ENCODE measurements at places on chromosomes 2 and 18. TPM values are rescaled to one million over a fixed set of nuclear protein-coding genes. Genes with fewer than 3 reads are reported as not detected.

GRCh38 chr18:46110406-46110805, 6.2 kb downstream of the HAUS1 start:
- H3K36me3 ChIP-seq = peaks cover 21% of the 10 kb centered on the region
- H3K27ac ChIP-seq = no peak overlapping the region
- H3K4me3 ChIP-seq = no peak overlapping the region
- H3K4me1 ChIP-seq = peaks cover 4% of the 10 kb centered on the region

SKOR2 gene
- not detected for total RNA-seq

DNA sequence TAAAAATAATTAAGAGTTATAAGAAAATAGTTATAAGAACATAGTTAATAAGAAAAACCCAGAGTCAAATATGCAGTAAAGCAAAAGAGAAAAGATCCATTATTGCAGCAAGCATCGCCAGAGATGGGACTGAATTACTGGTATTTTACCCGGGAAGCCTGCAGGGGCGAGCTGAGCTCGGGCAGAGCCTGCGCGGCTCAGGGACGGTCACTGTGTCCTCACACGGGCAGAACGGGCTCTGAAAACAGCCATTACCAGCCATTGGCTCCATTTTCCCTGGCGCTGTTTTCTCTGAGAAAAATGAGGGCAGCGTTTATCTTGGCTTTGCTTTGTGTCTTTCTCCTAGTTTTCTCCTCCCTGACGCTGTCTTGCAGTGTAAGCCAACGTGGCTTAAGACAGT, 95.3 kb upstream of the ALKAL2 start:
- H3K27me3 ChIP-seq = peaks cover 8% of the 10 kb centered on the region
- no peaks in the 10 kb centered on the region for H3K4me1 ChIP-seq
- no peak overlapping the region for H3K27ac ChIP-seq
- no peak overlapping the region for H3K4me3 ChIP-seq

GBX2 gene
- total RNA-seq = not detected

DNA sequence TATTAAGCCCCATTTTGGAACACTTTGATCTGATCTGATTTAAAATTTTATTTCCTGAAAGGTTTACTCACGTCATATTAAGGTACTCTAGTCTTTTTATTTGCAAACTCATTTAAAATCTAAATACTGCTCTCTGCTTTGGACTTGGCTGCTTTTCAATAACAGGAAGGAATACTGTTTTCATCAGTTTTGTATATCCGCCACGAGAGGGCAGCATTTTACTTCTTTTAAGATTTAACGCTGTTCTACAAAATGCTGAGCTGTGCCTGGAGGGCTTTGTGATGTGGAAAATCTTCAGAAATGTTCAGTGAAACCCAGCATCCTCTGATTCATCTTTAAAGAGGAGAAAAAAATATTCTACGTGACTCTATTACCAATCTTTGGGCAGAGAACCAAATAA, 37.5 kb upstream of the SLC38A11 start:
- DNase-seq = peak; percentile 18
- no peaks in the 10 kb centered on the region for H3K27me3 ChIP-seq
- H3K4me3 ChIP-seq = no peak overlapping the region
- no peaks in the 10 kb centered on the region for H3K36me3 ChIP-seq

DNA sequence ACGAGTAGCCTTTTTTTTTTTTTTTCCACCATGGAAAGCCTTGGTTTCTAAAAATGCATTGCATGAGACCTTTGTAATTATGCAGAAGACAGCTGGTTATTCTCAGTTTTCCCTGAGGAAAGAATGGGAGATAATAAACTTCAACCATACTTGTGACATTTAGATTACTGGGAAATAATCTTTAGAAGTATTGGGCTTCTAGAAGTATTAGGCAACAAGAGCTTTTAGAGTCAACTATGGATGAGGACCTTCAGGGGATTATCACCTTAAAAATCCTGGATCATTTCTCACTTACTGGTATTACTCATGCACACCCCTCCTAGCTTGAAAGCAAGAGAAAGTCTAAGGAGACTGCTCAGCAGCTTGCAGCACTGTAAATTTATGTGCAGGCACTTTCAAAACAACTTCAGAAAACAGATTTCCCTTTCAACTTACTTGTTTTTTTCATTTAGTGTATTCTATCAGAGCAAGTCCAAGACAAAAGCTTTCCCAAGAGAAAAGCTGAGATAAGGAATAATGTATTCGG, 175.9 kb downstream of the NRXN1 start:
- no peak overlapping the region for H3K27ac ChIP-seq
- DNase-seq = no peak
- no peaks in the 10 kb centered on the region for H3K4me1 ChIP-seq
- no peak overlapping the region for H3K4me3 ChIP-seq
- H3K27me3 ChIP-seq = no peaks in the 10 kb centered on the region

- no peaks in the 10 kb centered on the region for H3K4me1 ChIP-seq
- H3K36me3 ChIP-seq = no peaks in the 10 kb centered on the region
- H3K27me3 ChIP-seq = no peaks in the 10 kb centered on the region
- DNase-seq = no peak
- H3K4me3 ChIP-seq = no peak overlapping the region
These were observed 6.9 kb downstream of the LRRC30 start for GRCh38 chr18:7237673-7238272.

GRCh38 chr18:66833646-66834045, 229.8 kb upstream of the CDH19 start:
- no peak overlapping the region for H3K27ac ChIP-seq
- DNase-seq = no peak
- H3K4me3 ChIP-seq = no peak overlapping the region
- H3K4me1 ChIP-seq = no peaks in the 10 kb centered on the region
- H3K27me3 ChIP-seq = no peaks in the 10 kb centered on the region

DNA sequence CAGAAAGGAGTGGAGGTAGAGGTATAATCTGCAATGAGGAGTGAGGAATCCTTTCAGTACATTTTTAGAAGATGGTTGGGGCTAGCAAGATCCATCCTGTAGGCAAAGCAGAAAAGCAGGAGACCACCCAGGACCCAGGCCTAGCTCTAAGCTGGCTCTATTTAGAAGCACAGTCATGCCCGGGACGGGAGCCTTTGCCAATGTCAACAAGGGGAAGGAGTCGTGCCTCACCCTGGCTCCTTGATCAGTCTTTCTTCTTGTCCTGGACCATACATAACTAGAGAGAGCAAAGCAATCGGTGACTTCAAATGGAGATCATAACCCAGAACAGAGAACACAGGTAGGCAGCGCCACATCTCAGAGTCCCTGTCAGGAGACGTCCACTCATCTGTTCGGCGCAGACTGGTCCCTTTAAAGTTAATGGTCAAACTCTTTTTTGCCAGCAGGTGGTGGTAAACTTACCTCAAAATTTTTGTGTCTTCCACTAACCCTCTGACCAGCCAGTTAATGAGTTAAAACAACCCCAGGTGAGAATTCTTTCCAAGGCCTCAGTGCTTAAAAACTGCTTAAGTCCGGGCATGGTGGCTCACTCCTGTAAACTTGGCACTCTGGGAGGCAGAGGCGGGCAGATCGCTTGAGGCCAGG, 8.0 kb downstream of the MC5R start:
- no peaks in the 10 kb centered on the region for H3K4me1 ChIP-seq
- no peak overlapping the region for H3K27ac ChIP-seq
- no peaks in the 10 kb centered on the region for H3K27me3 ChIP-seq
- no peaks in the 10 kb centered on the region for H3K36me3 ChIP-seq

DNA sequence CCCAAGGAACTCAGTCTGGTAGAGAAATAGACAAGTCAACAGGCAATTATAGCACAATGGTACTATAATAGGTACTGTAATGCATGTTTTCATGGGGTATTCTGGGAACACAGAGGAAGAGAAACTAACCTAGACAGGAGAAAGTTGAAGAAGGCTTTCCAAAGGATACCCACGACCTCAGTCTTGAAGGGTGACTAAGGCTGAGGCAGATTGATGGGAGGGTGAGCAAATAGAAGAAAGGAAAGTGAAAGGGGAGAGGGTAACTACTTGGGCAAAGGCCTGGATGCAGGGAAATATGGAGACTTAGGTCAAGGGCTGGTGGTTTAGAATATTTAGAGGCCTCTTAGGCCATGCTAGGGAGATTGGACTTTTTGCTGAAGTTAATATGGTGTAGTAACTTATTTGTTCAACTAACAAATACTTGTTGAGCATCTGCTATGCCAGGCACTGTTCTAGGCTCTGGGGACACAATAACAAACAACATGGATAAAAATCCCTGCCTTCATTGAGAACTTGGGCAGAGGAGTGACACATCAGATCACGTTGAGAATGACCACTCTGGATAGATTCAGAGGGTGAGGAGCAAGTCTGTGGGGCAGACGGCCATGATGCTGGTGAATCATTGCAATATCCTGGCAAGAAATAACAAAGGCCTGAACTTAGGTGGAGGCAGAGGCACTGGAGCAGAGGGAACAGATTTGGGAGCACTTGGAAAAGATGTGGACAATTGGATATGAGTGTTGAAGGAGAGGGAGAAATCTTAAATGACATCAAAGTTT, 56.4 kb downstream of the PLB1 start:
- H3K4me3 ChIP-seq = no peak overlapping the region
- H3K27ac ChIP-seq = no peak overlapping the region
- H3K4me1 ChIP-seq = peaks cover 15% of the 10 kb centered on the region

DNA sequence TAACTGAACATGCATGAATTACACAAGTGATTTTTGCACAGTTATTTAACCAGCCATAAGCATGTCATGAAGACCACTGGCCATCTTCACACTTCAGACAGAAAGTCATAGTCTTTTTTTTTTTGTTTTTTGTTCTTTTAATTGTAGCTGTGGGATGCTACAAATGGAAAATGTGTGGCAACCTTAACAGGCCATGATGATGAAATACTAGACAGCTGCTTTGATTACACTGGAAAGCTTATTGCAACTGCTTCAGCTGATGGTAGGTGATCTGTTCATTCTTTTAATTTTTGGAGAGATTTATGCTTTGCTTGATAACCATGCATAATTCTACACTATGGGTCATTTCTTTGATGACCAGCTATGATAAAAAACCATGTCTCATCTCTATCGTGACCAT, 35.6 kb downstream of the DAW1 start:
- DNase-seq = no peak
- no peaks in the 10 kb centered on the region for H3K4me1 ChIP-seq
- no peaks in the 10 kb centered on the region for H3K36me3 ChIP-seq
- H3K27me3 ChIP-seq = no peaks in the 10 kb centered on the region
- H3K27ac ChIP-seq = no peak overlapping the region

GRCh38 chr2:134359367-134360081, 105.7 kb downstream of the MGAT5 start:
- no peaks in the 10 kb centered on the region for H3K27me3 ChIP-seq
- H3K36me3 ChIP-seq = peaks cover 2% of the 10 kb centered on the region
- no peaks in the 10 kb centered on the region for H3K4me1 ChIP-seq

- peaks cover 75% of the 10 kb centered on the region for H3K4me1 ChIP-seq
- DNase-seq = no peak
- H3K27me3 ChIP-seq = no peaks in the 10 kb centered on the region
- H3K36me3 ChIP-seq = no peaks in the 10 kb centered on the region
- H3K27ac ChIP-seq = no peak overlapping the region
These were observed 45.5 kb upstream of the CAB39 start for GRCh38 chr2:230666885-230667712.

PSD4 gene
- 145 TPM for total RNA-seq

DNA sequence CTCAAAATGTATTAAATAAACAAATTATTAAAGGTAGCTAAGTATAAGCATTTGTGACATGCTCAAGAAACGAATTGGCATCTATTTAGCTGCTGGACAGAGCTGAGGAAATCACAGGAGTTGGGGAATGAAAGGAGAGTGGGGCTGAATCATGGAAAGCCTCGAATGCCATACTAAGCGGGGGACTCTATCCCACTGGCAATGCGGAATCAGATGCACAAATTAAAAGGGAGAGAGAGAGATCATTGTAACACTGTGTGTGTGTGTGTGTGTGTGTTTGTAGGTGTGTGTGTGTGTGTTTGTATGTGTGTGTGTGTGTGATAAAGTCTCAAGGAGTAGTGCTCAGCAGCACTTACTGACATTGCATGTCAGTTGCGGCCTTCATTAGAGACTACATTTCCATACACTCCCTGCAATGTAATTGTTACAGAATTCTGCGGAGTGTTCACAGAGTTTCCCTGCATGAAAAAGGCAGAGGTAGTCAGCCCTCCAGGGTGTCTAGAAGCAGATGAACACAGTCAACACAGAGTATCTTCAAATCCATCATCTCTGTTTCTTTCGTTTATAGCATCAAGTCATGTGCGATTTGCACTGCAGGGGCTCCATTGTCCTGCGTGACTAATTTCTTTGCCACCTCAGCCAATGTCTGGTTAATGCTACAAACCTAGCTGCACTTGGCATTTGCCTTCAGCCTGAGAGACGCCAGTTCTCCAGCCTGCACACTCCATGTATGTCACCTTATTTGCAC, 111.7 kb upstream of the CYRIA start:
- DNase-seq = no peak
- H3K27ac ChIP-seq = no peak overlapping the region
- no peaks in the 10 kb centered on the region for H3K36me3 ChIP-seq
- no peaks in the 10 kb centered on the region for H3K27me3 ChIP-seq
- H3K4me1 ChIP-seq = no peaks in the 10 kb centered on the region

DNA sequence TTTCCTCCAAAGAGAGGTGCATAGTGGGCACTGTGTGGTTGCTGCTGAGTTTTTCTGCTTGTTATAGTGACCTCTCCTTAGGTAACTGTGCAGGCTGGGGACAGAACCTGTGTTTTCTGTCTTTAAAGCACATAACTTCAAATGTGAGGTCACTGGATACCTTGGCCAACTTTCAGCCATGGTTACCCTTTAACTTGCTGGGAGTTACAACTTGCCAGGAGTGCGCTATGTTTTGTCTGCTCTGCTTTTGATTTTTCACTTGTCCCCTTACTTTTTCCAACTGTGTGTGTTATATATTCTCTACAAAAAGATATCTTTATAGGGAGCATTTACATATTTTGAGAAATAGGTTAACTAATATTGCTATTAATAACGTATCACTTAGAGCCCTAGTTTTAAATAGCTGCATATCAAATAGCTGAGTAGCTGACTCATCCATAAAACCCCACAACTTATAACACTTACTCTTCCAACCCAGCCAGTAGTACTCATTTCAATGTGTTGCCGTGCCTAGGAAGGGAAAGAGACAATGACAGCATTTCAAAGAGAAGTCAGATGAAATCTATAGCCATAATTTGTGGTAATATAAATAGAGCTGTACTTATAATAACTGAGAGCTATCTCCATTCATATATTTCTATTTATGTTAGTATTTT, 51.6 kb downstream of the DPP4 start:
- peaks cover 11% of the 10 kb centered on the region for H3K36me3 ChIP-seq
- no peaks in the 10 kb centered on the region for H3K27me3 ChIP-seq
- H3K4me1 ChIP-seq = peaks cover 11% of the 10 kb centered on the region
- H3K4me3 ChIP-seq = no peak overlapping the region
- H3K27ac ChIP-seq = no peak overlapping the region
- no peak for DNase-seq

MARCO gene
- not detected for total RNA-seq

ATG9A gene
- total RNA-seq = 72.9 TPM

DNA sequence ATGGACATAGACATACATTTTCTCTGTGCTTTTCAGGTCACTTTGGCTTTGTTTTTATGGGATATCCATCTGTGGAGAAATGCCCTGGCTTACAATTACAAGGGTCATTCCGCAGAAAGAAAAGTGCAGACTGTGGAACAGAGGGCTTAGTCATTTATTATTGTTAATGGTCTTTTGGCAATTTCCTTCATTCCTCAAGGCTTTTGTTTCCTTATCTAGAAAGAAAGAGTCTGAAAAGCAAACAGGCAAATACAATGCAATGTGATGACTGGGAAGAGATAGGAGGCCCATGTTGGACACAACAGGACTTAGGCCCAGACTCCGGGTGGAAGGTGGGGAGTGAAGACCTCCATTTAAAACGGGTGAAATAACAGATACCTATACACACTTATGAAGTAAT, 129.5 kb upstream of the CAVIN2 start:
- H3K4me1 ChIP-seq = no peaks in the 10 kb centered on the region
- no peaks in the 10 kb centered on the region for H3K36me3 ChIP-seq
- no peaks in the 10 kb centered on the region for H3K27me3 ChIP-seq
- no peak for DNase-seq
- no peak overlapping the region for H3K4me3 ChIP-seq

ACVR1C gene
- total RNA-seq = 5.6 TPM
